ENCODE measurements at places on chromosomes 16 and 17.

DNA sequence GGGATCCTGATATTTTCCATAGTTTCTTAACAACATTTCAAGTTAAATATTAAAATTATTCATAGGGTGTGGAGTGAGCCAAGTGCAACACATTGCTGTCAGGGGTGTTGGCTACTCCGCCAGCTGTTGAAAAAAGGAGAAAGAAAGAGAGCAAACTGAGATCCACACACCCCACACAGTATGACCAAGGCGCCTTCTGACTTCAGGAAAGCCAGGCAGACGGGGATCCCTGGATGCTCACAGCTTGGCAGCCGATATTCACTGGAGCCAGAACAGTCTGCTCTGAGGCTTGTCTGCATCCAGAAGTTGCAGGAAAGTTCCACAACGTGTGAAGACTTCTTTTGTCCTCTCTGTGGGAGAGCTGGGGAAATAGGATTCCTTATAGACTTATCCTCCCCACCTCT, 9.3 kb downstream of the CHD9NB start:
- DNase-seq, result no peak

DNA sequence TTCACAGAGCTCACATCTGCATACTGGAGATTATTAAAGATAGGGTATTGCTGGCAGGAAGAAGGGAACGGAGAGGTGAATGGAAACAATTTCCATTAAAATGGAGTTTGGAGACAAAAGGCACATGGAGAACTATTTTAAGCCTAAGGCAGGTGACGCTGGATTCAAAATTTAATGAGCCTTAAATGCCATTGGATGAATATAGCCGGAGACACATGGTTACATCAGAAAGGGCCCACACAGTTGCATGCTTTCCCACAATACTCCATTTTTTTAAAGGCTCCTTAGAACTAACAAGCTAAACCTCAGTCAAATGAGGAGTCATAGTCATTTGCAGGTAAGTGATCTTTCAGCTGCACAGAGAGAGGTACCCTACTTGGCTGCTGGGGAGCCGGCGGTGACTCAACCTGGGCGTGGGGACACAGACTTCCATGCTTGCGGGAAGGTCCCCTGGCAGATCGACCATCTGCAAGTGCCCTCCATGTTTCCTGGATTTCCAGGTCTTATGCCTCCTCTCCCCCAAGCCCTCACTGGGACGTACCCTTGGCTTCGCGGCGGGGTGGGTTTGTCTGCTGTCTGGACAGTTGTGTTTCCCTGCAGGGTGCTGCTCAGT, 259.2 kb downstream of the CBLN1 start:
- no peak for DNase-seq

DNA sequence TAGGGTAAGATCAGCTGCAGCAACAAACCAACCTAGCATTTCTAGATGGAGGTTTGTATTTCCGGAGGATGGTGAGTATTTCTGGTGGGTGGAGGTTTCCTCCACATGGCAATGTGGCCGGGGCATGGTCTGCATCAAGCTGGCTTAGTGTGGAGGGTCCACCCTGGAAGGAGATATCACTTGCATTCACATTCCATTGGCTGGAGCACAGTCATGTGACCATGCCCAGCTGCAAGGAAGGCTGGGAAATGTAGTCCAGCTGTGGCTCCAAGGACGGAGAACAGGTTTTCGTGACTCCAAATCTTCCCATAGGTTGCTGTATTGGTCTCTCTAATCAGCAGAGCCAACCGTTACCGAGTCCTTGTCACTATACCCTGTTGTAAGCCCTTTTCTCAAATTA, 68.7 kb downstream of the RAI1 start:
- DNase-seq, result no peak

- DNase-seq, result no peak
Observed at GRCh38 chr17:76014100-76014924, 12.8 kb downstream of the EVPL start.

Data from forelimb muscle (tissue), 1 donor.